T47D (cell line): ENCODE measurements at places on chromosomes 4 and X.

GRCh38 chrX:13747836-13748235 is 13.3 kb downstream of the OFD1 start:
- peak; percentile 72 for DNase-seq

- no peak for DNase-seq
Observed at GRCh38 chr4:24003496-24003895, 113.6 kb upstream of the PPARGC1A start.

GRCh38 chr4:80619070-80619674 is 283.6 kb downstream of the CFAP299 start:
- DNase-seq, result peak; percentile 49

DNA sequence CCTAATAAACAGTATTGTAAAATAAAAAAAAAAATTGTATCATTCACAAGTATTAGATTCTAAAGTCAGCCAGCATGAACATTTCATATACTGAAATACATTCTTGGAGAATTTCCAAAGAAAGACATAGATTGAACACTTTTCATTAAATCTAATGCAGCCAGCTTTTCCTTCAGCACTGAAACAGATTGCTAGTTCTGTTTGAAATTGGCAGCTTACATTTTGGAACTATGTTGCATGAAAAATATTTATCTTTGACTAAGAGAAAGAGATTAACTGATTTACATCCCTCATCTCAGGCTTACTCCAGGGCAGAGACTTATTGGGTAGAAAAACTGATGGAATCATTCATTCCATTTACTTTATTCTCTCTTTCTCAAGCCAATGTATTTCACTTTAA is 272.7 kb downstream of the PDHA2 start:
- DNase-seq, result no peak

GRCh38 chr4:75142850-75143249 is 209.9 kb downstream of the PARM1 start:
- no peak for DNase-seq

DNA sequence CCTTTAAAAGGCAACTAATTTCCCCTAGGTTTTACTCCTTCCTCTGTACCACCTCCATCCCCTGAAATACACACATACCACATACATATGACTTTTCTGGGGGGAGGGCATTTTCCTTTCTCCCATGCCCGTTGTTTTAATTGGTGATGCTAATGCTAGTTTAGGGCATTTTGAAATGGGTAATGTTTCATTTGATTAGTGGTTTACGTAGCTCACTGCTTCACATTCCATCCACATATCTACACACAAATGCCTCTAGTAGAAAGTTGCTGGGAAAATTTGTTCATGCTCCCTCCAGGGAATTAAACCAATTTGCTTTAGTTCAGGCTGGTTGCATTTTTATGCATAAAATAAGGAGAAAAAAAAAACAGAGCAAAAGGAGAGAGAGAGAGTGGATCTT is 231.2 kb downstream of the FRAS1 start:
- no peak for DNase-seq

GRCh38 chrX:69073721-69074120 is 91.5 kb downstream of the PJA1 start:
- DNase-seq, result no peak

- no peak for DNase-seq
Observed at GRCh38 chr4:137390707-137391106, 141.6 kb downstream of the PCDH18 start.

DNA sequence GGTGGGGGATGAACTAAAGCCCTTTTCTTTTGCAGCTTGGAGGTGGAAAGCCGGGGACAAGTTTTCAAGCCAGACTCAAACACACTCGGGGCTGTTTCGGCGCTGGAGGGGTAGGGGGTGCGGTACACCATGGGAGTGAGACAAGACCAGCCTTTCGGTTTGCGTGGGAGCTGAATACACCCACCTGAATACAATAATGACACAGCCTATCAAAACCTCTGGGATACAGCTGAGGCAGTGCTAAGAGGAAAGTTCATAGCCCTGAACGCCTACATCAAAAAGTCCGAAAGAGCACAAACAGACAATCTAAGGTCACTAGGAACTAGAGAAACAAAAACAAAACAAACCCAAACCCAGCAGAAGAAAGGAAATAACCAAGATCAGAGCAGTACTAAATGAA is 163.3 kb downstream of the ATRX start:
- no peak for DNase-seq

GRCh38 chr4:123116412-123116811 is 194.0 kb upstream of the NUDT6 start:
- peak; percentile 63 for DNase-seq

DNA sequence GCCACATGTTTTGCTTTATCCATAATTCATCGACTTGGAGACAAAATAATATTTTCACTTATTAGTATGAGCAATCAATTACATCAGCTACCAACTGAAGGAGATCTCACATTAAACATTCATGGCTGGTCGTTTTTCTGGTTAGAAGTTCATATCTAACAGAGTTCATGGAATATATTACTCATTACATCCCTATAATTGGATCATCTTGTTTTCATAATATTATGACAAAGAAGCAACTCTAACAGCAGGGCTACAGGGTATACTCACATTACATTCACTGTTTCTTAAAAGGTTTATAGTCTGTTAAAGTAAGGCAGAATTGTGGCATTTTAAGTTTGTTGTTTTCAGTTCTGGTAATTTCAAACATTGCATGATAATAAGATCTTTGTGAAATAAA is 33.0 kb downstream of the GSTCD start:
- DNase-seq, result no peak

- DNase-seq, result no peak
Observed at GRCh38 chr4:119715490-119716445, 87.2 kb upstream of the PDE5A start.

GRCh38 chr4:16225167-16225862 is 956 bp downstream of the TAPT1 start:
- no peak for DNase-seq

GRCh38 chrX:50157545-50158135 is 43.2 kb downstream of the AKAP4 start:
- no peak for DNase-seq

DNA sequence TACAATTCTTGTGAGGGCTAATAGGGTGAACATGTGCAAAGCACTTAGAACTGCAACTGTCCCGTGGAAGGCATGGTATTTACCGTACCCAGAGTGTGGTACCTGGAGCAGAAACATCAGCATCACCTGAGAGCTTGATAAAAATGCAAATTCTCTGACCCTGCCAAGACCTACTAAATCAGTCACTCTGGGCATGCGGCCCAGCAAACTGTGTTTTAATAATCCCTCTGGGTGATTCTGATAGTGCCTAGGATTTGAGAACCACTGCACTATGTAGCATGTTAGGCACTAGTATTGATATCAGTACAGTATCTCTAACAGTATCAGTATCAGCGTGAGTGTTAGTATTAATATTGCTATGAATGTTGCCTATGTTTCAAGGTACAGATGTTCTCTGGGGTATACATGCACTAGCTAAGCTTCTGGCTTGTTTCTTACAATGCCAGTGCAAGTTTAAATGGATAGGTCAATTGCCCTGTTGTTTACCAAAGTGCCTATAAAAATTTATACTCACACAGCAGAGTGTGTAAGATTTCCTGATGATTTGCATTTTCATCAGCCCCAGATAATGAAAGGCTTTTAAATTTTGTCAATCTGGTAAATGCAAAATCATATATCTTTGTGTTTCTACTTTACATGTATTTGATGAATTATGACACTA is 354.0 kb downstream of the HS3ST1 start:
- no peak for DNase-seq
